ENCODE measurements at places on chromosomes 1 and 21. TPM values are rescaled to one million over a fixed set of nuclear protein-coding genes. Genes with fewer than 3 reads are reported as not detected.

GRCh38 chr1:86741947-86742572 lies 37.7 kb downstream of the SH3GLB1 start:
- DNase-seq, result peak; percentile 16
- no peaks in the 10 kb centered on the region for H3K27me3 ChIP-seq
- H3K36me3 ChIP-seq, result peaks cover 25% of the 10 kb centered on the region
- no peaks in the 10 kb centered on the region for H3K4me1 ChIP-seq
- no peak overlapping the region for H3K4me3 ChIP-seq
- no peak overlapping the region for H3K27ac ChIP-seq

GRCh38 chr1:54681358-54681757 lies 34.3 kb upstream of the TTC4 start:
- no peak overlapping the region for H3K27ac ChIP-seq
- H3K27me3 ChIP-seq, result no peaks in the 10 kb centered on the region
- no peaks in the 10 kb centered on the region for H3K4me1 ChIP-seq
- peaks cover 3% of the 10 kb centered on the region for H3K36me3 ChIP-seq

DNA sequence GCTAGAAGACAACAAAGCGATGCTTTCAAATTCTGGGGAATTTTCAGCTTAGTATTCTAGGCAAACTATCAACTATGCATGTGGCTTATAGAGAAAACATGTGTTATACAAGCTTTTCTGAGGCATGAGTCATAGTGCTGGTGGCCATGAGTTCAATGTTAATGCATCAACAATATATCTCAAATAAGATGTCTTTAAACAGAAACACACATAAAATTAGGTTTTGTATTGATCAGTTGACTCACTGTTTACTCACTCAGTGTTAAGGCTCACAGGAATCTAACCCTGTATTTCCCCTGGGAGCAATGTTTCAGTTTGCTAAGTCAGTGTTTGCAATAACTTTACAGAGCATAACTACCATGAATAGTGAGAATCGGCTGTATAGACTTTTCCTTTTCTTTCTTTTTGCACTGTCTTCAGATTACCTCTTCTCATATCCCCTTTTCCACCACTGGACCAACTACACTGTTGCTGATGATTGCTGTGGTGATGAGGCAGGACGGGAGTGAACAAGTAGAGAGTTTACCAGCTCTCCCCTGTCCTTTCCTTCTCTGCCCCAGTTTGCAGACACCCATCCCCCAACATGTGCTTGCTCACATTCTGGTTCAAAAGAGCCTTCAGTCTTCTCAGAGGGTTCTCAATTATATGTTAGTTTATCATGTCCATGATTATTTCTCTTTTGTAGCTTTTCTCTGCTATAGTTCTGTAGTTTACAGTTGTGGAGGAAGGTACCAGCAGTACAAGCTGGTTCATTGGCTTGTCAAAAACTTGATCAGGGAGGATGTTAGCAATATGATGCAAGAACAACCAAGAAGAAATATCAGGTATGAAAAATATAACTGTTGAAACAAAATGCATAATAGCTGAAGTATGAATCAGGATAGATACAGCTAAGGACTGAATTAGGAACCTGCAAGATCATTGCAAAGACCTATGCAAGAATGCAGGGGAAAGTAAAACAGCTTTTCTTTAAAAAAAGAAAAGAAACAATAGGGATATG lies 23.9 kb downstream of the CD2 start:
- no peaks in the 10 kb centered on the region for H3K4me1 ChIP-seq
- no peak for DNase-seq
- no peaks in the 10 kb centered on the region for H3K27me3 ChIP-seq
- no peaks in the 10 kb centered on the region for H3K36me3 ChIP-seq
- H3K27ac ChIP-seq, result no peak overlapping the region
- H3K4me3 ChIP-seq, result no peak overlapping the region

- no peak overlapping the region for H3K27ac ChIP-seq
- no peak overlapping the region for H3K4me3 ChIP-seq
- H3K4me1 ChIP-seq, result no peaks in the 10 kb centered on the region
- H3K27me3 ChIP-seq, result no peaks in the 10 kb centered on the region
- peak; percentile 69 for DNase-seq
These were observed 1262.8 kb upstream of the PRMT6 start for GRCh38 chr1:105793536-105794146.

DNA sequence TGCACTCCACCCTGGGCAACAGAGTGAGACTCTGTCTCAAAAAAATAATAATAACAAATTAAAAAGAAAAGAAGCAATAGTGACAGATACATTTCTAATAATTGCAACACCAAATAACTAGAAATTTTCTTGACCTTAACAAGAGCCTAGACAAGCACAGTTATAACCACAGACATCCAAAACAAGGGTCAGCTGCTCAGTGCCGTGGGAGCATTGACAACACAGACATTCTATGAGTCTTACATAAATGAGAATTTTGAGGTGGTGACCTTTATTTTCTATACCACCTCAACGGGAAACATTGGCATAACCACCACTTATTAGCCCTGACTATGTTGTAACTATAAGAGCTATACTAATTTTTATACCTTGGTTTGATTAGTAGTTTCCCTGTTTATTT lies 156.1 kb downstream of the NR5A2 start:
- no peaks in the 10 kb centered on the region for H3K36me3 ChIP-seq
- no peak overlapping the region for H3K27ac ChIP-seq
- no peaks in the 10 kb centered on the region for H3K4me1 ChIP-seq
- no peak overlapping the region for H3K4me3 ChIP-seq
- DNase-seq, result no peak

GRCh38 chr1:204003536-204003935 lies 69.4 kb upstream of the SOX13 start:
- H3K4me3 ChIP-seq, result no peak overlapping the region
- H3K4me1 ChIP-seq, result no peaks in the 10 kb centered on the region
- no peak for DNase-seq
- H3K27ac ChIP-seq, result no peak overlapping the region
- H3K27me3 ChIP-seq, result no peaks in the 10 kb centered on the region

DNA sequence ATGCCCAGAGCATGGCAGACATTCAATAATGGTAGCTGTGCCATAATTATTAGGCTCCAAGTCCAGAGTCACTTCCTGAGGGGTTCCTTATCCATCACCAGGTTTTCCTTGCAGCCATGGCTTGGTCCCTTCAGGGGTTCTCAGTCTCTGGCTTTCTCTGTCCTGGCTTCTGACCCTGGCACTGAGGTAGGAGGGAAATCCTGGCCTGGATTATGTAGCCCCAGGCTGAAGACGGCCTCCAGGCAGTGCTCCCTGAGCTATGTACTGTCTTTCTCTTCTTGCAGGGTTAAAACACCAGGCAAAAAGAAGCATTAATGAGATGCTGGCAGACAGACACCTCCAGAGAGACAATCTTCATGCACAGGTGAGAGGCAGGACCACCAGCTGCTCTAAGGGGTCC lies 9.5 kb upstream of the PADI3 start:
- no peaks in the 10 kb centered on the region for H3K36me3 ChIP-seq
- no peaks in the 10 kb centered on the region for H3K4me1 ChIP-seq
- peak; percentile 93 for DNase-seq
- H3K27me3 ChIP-seq, result peaks cover 7% of the 10 kb centered on the region
- no peak overlapping the region for H3K27ac ChIP-seq

GRCh38 chr1:79745929-79746328 lies 739.4 kb upstream of the ADGRL4 start:
- no peaks in the 10 kb centered on the region for H3K27me3 ChIP-seq
- no peak for DNase-seq
- H3K27ac ChIP-seq, result no peak overlapping the region
- H3K36me3 ChIP-seq, result no peaks in the 10 kb centered on the region
- no peak overlapping the region for H3K4me3 ChIP-seq

ACOT11 gene
- total RNA-seq, result 24.6 TPM

- peak overlapping the region; percentile 77 for H3K4me3 ChIP-seq
- peak; percentile 93 for DNase-seq
- H3K27ac ChIP-seq, result peak overlapping the region; percentile 29
- H3K27me3 ChIP-seq, result no peaks in the 10 kb centered on the region
- H3K4me1 ChIP-seq, result peaks cover 3% of the 10 kb centered on the region
- H3K36me3 ChIP-seq, result no peaks in the 10 kb centered on the region
These were observed 24.1 kb upstream of the ADGRB2 start for GRCh38 chr1:31788138-31788824.

DNA sequence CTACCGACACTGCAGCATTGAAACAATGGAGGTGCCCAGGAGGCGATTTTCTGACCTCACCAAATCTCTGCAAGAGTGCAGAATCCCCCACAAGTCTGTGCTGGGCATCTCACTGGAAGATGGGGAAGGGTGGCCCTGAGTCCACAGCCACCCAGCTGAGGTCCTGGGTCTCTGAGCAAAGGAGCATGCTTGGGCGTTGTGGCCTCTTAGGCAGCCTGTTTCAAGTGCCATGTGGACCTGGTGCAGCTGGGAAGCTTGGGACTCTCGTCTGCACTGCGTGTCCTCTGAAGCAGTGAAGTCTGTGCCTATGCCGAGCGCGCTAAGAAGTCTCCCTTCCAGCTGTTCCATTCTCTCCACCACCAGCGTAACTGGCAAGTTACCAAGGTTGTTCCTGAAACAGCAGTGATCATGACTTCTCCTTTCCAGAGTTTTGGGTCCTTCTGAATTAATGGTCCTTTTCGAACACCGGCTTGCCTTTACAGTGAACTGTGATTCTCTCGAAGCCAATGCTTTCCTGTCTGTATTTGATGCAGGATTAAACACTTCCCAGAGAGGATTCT lies 5.0 kb upstream of the PLA2G2C start:
- no peak overlapping the region for H3K27ac ChIP-seq
- no peaks in the 10 kb centered on the region for H3K27me3 ChIP-seq
- no peak for DNase-seq
- H3K4me3 ChIP-seq, result no peak overlapping the region

RNU1-1 gene
- 8,605 TPM for total RNA-seq

DNA sequence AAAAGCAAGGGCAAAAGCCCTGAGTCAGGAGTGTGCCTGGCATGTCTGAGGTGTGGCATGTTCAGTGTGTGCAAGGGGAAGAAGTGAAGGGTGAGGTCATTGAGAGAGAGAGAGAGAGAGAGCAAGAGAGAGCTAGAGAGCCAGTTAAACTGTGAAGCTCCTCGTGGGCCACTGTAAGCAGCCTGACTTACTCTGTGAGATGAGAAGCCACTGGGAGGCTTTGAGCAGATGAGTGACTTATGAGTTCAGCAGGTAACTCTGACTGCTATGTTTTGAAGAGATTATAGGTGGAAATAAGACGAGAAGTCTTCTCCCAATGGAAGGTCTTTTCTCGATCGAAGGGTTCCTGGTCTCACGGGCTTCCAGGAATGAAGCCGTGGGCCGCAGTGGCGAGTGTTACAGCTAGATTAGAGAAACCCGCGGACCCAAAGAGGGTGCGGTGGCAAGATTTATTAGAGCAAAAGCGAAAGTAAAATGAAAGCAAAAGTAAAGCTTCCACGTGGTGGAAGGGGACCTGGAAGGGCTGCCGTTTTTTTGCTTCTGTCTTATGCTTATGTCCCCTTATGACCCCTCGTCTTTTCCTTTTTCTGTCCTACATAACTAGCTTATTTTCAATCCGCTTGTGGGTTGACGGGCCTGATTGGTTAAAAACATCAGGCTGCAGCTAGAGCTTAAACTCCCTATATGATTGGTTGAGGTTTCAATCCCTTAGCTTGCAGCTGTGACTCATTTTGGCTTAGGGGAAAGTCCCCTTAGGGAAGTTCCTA lies 323.1 kb upstream of the FAM78B start:
- no peaks in the 10 kb centered on the region for H3K4me1 ChIP-seq
- H3K4me3 ChIP-seq, result peak overlapping the region; percentile 31
- no peaks in the 10 kb centered on the region for H3K36me3 ChIP-seq

DNA sequence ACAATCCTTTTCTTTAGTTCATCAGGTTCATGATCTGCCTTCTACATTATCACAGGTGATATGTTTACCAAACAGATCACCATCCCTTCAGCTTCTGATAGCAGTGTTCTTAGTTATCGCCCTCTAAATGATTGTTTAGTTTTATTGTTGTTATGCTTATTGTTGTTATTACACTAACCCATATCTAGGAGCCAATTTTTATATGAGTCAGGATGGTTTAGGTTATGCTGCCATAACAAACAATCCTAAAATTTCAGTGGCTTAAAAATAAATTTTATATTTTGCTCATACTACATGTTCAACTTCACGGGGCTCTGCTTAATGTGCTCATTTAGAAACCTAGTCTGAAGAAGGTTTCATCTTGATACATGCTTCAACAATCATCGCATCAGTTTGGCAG lies 4.4 kb upstream of the JUN start:
- H3K27ac ChIP-seq, result no peak overlapping the region
- H3K36me3 ChIP-seq, result no peaks in the 10 kb centered on the region
- no peak overlapping the region for H3K4me3 ChIP-seq

G0S2 gene
- total RNA-seq, result 15.5 TPM

DNA sequence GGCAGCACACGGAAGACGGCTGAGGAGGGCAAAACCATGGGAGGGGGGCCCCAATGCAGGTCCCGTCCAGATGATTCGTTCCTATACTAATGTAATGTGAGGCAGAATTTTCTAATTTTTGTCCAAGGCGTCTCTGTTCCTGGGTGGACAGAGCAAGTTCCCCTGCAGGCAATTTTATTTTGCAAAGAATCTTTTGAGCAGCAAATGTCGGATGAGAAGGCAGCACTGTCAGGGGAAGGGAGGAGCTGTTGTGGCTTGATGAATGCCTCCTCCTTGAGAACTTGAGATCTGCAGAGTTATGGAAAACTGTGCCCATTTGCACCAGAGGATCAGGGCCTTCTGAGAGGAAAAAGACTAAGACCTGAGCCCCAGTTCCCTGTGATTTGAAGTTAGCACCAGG lies 17.3 kb downstream of the SLC1A7 start:
- no peaks in the 10 kb centered on the region for H3K36me3 ChIP-seq
- H3K4me3 ChIP-seq, result no peak overlapping the region
- H3K27ac ChIP-seq, result no peak overlapping the region
- no peak for DNase-seq
- H3K27me3 ChIP-seq, result no peaks in the 10 kb centered on the region
- peaks cover 6% of the 10 kb centered on the region for H3K4me1 ChIP-seq

DNA sequence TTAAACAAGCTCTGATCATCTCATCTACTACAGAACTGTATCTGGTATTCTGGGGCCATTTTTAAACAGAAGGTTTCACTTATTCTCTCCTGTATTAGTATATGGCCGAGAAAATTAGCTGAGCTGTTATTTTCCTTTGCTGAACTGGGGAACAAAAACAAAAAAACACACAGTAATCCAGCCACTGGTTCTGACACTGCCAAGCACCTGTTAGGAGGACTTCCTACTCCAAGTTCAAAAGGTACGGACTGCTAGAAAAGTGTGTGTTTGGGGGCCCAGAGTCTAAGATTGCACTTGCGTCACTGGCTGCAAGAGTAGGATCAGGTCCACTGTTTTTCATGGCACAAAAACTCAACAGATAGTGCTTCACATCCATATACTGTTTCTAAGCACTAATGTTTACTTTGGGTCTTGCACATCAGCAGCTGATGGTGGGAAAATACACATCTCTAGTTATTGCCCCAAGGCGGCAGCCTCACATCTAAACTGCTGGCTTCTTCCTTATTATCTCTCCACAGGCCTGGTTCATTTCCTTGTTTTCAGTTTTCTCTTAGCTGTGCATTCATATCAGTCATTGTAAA lies 226.1 kb downstream of the FGGY start:
- peaks cover 8% of the 10 kb centered on the region for H3K4me1 ChIP-seq
- H3K4me3 ChIP-seq, result no peak overlapping the region
- no peaks in the 10 kb centered on the region for H3K36me3 ChIP-seq
- no peaks in the 10 kb centered on the region for H3K27me3 ChIP-seq
- H3K27ac ChIP-seq, result no peak overlapping the region
- no peak for DNase-seq
